CD4-positive, alpha-beta T cell treated with Interleukin-15 for 4 hours (primary cell): ENCODE measurements at places on chromosomes 1 and 21.

DNA sequence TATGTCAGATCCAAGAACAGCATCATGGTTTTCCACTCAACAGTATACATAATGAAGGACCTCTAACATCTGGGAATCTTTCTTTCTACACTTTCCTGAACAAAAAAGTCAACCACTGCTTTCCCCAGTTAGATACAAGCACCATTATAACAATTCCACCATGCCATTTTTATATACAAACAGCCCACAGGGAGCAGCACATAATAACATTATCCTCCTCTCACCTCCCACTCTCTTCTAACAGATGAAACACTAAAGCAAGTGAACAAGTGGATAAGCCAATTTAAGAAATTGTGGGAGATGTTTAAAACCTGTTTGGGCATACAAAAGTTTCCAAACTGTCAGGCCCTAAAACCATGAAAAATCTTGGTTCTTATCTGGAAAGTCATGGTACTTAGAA lies 29.4 kb upstream of the PRRC2C start:
- no peak for DNase-seq

DNA sequence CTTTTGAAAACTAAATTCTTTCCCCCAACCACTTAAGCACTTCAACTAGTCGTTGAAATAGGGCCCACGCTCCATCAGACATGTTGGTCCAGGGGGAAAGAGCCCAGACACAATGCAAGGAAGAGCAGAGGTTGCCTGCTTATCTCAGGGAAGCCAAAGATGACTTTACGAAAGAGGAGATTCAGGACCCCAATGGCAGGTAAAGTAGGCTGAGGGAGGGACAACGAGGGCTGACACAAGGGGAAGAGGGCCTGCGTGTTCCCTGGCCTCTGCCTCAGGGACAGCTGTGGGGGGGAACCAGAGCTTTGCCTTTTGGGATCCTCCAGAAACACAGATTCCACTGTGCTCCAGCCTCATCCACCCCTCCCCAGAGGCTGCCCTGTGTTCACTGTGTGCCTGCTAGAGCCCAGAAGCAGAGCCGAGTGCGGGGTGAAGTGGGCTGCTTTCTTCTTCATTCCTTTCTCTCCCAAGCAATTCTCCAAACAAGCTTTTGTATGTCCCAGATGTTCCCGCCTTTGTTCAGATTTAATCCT lies 135.5 kb upstream of the GRIK3 start:
- no peak for DNase-seq

- DNase-seq, result no peak
Measured at GRCh38 chr1:234642428-234642827, 32.5 kb upstream of the IRF2BP2 start.

- DNase-seq, result no peak
Measured at GRCh38 chr1:226781937-226782609, 43.0 kb upstream of the ITPKB start.

GRCh38 chr1:230173187-230173975 lies 106.3 kb downstream of the GALNT2 start:
- no peak for DNase-seq

GRCh38 chr1:93615582-93616150 lies 66.0 kb downstream of the BCAR3 start:
- DNase-seq, result peak; percentile 2

DNA sequence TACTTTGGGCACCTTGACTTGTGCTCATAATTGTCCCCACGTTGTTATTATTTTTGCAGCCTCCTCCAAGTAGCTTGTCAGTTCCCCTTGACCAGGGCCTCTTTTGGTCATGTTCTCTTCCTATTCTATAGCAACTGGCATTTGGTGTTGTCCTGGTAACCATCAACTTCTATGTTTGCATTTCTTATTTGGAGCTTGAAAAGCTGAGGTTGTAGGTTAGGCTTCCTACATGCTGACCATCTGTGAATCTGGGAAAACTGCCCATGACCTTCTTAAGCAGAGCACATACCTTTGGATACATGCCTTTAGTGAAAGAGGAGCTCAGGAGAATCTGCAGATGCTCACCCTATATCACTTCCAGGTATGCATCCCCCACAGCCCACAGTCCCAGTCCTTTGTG lies 160.8 kb downstream of the HHAT start:
- no peak for DNase-seq

GRCh38 chr1:231611111-231611510 lies 15.5 kb upstream of the DISC1 start:
- no peak for DNase-seq

DNA sequence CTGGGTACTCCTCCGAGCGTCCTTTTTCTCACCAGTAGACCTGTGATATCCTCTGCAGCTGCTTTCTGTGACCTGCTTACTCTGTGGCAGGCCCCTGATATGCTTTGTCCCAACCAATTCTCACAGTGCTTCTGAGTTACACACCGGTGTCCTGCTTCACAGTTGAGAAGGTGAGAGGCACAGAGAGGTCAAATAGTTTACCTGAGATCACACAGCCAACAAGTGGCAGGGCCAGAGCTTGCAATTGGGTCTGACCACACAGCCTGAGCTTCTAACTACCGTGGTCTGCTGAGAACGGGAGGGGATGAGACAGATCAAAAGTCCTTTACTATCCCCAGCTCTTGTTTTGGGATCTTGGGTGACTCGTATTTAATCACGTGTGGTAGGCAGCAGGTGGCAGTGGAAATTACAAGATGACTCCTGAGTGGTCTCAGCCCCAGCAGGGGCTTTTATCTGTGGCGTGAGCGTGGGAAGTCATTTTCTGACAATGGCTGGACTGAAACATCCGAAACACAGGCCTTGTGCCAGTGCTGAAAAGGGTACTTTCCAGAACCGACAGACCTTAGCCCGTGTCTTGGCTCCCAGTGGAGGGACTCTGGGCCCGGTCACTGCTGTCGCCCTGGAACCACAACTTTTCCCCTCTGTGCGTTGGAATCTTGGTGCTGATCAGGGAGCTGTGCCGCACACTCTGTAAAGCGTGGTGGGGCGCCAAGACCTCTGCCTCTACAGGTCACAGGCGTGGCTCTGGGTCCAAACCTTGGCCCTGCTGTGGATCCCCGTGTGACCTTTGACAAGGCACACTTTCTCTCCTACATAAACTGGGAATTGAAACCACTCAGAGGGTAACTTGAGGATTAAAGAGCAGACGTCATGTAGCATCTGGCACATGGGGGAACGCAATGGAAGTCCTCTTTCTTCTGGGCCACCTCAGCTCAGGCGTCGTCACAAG lies 11.9 kb downstream of the THEMIS2 start:
- DNase-seq, result no peak

- DNase-seq, result no peak
Measured at GRCh38 chr1:97814804-97815203, 106.0 kb downstream of the DPYD start.

- DNase-seq, result no peak
Measured at GRCh38 chr1:215957663-215958062, 390.6 kb downstream of the KCTD3 start.

DNA sequence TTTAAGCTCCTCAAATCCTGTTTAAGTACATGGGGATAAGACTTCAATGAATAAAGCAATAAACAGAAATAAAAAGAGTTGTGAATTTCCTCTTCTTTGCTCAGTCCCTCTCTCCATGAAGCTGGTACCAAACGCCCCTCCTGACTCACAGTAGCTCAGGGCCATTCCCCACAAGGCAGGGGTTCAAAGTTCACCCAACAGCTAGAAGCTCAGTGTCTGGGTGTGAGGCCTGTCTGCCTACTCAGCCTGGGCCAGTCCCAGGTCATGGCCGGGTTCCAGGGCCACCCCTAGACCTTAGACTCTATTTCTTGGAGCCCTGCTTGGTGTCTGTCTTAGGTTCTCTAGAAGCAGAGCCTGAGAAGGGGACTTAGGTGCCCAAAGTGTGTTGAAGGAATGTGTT lies 251.5 kb downstream of the GRIK3 start:
- no peak for DNase-seq

DNA sequence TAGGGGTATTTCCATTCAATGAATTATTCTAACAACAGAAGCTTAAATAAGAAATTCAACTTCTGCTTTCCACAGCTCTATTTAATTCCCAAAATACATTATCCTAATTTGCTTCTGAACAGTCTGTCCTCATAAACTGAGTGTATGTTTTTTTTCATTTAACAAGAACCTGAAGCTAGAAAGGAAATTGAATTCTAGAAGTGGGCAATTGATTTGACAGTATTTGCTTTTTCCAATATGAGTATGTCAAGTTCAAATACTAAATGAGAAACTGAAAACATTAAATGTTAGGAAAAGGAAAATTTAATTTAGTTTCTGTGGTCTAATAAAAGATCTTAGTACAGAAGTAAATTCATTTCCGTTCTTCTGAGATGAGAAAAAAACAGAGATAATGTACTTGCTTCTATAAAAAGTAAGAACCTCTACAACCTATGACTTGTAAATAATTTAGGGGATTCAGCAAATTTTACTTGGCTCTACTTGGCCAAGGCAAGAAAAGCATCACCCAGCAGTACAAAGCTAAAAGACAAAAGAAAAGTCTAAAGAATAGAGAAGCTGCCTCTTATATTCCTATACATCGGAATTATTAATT lies 31.1 kb downstream of the RAB3GAP2 start:
- DNase-seq, result no peak

GRCh38 chr1:22320587-22321344 lies 130.9 kb upstream of the ZBTB40 start:
- no peak for DNase-seq

DNA sequence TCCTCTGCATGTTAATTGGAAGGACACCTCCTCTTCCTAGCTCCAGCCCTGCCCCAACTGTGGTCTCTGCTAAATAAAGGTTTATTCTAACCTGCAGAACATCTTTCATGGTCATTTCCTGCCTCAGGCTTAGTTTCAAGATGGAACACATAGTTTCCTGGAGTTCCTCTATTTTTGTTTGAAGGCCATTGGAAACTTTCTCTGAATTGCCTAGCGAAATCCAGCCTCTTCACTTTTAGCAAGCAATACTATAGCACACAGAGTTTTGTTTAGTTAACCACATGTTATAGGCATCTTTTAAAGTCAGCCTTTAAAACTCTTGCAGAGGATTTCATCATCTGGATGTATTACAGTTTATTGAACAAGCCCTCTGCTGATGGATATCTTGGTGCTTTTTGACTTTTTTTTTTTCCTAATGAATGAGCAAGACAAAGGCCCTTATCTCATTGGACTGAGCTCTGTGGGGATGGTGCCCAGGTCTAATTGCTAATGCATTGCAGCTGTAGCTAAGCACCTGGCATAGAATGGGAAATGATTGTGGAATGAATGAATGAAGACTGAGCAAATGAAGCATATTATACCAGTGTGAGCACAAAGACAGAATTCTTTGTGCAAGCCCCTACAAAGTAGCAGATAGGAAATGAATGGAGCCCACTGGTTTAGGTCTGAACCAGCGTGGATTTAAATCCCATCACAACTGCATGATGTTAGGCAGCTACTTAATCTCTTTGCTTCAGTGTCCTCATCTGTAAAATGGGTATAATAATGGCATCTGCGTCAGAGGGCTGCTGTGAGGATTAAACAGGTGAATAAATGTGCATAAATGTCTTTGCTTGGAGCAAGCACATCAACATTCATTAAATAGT lies 641 bp upstream of the CFAP107 start:
- DNase-seq, result no peak

GRCh38 chr1:26951821-26952497 lies 8.3 kb downstream of the KDF1 start:
- no peak for DNase-seq

DNA sequence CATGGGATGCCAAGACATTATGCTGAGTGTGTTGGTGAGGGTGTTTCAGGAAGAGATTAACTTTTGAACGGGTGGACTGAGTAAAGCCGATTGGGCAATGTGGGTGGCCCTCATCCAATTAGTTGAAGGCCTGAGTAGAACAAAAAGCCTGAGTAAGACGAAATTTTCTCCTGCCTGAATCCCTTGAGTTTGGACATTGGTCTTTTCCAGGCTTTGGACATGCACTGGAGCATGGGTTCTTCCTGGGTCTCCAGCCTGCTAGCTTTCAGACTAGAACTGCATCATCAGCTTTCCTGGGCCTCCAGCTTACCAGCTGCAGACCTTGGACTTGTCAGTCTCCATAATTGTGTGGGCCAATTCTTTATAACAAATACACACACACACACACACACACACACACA lies 63.6 kb downstream of the NIBAN1 start:
- DNase-seq, result no peak

- DNase-seq, result no peak
Measured at GRCh38 chr1:201360486-201360885, 17.0 kb downstream of the TNNT2 start.

- no peak for DNase-seq
Measured at GRCh38 chr1:59128239-59128736, 168.6 kb upstream of the FGGY start.

DNA sequence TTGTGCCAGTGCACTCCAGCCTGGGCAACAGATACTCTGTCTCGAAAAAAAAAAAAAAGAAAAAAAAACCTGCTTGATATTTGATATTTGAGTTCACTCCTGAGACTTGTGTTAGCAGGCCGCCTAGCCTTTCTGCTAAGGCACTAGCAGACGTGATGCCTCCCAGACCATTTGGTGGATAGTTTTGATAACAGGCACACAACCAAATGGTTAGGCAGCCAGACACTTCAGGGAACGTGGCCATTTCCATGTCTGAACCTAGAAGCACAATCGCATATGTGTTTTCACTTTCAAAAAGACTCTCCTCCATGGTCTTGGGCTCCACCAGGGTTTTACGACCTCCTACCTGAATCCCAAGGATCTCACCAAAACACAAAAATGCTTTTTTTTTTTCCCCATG lies 1319.5 kb downstream of the BRINP3 start:
- no peak for DNase-seq

DNA sequence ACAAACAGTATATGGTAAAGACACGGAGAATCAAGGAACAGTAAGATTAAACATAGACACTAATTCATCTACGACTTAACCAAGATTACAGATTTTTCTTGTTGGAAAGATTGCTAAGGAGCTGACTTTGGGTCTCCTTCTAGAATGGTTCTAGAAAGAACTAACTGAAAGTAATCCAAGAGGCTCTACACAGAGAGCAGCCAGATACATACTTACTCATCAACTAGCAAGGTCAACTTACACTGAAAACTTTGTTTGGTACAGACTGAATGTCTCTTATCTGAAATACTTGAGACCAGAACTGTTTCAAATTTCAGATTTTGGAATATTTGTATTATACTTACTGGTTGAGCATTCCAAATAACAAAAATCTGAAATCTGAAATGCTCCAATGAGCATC lies 5.8 kb downstream of the C21orf91 start:
- DNase-seq, result no peak

- no peak for DNase-seq
Measured at GRCh38 chr1:39130325-39130724, 74.2 kb upstream of the MACF1 start.

- DNase-seq, result no peak
Measured at GRCh38 chr1:230240446-230241086, 173.5 kb downstream of the GALNT2 start.

GRCh38 chr1:8342325-8342724 lies 24.4 kb downstream of the SLC45A1 start:
- no peak for DNase-seq

DNA sequence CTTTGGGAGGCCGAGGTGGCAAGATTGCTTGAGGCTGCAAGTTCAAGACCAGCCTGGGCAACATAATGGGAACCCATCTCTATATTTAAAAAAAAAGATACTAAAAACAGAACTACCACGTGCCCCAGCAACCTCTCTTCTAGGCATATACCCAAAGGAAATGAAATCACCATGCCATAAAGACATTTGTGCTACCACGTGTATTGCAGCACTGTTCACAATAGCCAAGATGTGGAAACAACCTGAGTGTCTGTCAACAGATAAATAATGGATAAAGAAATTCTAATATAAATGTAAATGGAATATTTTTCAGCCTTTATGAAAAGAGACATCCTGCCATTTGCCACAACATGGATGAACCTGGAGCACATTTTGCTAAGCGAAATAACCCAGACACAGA lies 128.6 kb downstream of the PCNX2 start:
- no peak for DNase-seq
